CD4-positive, alpha-beta T cell treated with Interleukin-6 for 4 hours (primary cell): ENCODE measurements at places on chromosomes 11 and 22.

GRCh38 chr11:102345904-102346303 is 1.1 kb upstream of the BIRC2 start:
- no peak for DNase-seq

DNA sequence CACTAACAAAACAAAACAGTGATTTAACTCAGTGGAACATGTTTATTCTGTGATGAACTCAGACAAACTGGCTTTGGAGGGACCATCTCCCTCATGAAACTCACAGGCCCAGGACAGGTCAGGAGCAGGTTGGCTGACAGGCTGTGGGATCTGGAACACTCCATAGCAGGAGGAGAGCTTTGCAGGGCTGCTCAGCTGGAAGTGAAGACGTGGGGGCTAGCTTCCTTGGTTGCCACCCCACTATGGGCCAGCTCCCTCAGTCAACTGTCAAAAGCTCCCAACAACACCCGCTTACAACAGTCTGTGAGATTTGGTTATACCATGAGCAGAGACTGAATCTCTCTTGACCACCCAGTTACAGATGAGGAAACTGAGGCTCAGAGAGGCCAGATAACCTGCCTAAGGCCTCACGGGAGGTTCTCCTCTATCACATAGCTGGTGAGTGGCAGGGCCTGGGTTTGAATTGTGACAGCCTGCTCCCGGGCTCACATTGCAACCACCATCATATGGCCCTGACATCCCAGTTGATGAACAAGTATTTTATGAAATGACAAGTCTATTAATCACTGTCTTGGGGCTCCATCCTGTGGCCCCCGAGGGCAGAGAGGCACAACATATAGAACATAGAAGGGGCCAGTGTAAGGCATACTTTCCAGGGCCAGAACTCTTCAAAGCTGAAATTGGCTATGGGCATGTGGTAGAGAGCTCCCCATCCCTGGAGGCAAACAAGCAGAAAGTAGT is 473.4 kb downstream of the MN1 start:
- no peak for DNase-seq

DNA sequence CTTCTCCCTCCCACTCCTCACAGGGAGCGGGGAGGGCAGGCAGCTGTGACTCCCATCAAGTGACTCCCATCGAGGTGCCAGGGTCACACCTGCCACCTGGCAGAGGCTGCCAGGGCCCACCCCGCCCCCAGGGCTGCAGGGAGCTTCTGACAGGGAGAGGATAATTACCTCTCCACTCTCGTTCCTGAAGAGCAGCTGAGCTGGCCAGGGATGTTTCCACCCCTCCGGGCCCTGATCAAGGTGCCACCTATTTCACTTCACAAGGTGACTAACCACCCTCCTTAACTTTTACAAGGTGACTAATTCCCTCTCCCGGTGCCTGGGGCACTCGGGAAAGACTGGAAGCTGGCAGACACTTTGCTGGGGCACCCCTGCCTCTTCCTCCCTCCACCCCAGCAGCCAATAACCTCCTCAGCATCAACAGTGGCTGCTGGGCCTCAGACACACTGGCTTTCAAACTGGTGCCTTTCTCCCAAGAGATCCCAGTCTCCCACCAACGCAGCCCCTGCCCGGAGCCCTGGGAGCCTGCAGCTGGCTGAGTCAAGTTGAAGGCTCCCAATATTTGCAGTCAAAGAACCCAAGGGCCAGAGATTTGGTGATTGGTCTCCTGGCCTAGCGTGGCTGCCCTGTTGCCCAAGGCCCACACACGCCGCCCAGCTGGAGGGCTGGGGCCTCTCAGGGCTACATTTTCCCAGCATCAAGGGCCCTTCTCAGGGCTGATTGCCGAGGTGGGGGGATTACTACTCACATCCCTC is 22.0 kb upstream of the MYRF start:
- DNase-seq, result no peak

- DNase-seq, result no peak
Measured at GRCh38 chr22:46416891-46417580, 81.5 kb downstream of the TRMU start.

GRCh38 chr11:57932105-57932504 is 91.6 kb upstream of the OR9Q1 start:
- DNase-seq, result no peak
